Activated T-helper 1 cell treated with Interleukin-2 at 50 U/mL for 16 hours (primary cell): ENCODE measurements at places on chromosomes 13 and 19.

- no peak for DNase-seq
Observed at GRCh38 chr19:5585461-5586299, 17.9 kb upstream of the TINCR start.

DNA sequence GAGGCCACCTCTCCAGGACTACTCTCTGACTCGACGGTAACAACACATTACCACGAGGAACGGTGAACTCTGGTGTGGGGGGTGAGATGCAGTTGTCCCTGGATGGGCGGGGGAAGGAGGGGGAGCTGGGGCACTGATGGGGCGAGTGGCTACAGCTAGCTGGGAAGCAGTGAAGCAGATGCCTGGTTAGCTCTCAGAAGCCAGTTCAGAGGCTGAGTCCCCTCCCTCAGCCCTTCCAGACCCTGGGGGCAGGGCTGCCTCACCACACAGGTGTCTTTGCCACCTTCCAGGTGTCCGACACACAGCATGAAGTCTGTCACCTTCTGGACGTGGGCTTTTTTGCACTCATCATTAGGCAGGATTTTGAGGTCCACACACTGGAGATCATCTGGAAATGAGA lies 4.0 kb downstream of the KLK1 start:
- DNase-seq: no peak

DNA sequence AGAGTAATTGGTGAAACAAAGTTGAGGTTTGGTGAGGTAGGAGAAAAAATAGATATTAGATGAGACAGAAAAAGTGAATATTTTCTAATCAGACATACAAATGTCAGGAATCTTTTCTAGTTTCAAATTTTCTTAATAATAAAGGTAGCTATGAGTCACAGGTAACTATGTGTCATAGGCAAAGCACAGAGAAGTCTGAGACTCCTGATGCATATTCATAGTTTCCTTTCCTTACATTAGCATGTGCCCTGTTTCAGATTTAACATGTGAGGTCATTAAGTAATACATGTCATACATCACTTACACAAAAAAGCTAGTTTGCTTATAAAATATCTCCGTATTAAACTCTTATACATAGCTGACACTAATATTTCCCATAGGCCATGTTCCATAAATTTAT lies 1141.3 kb upstream of the PCDH20 start:
- DNase-seq: no peak

DNA sequence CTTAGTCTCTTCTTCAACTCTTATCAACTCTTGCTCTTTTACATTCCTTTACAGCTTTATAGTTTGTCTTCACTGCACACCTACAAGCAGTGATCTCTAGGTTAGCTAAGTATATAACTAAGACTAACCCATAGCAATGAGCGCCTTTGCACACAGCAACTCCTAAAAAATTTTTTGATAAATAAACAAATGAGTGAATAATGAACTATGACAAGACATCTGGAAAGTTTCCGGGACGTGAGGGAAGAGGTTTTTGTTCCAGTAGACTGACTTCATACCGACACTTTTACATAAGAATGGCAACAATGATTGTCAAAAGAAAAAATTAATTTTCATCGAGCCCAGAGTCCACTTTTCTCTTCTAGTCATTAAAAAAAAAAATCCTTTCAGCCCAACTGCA lies 98.3 kb downstream of the ELF1 start:
- DNase-seq: no peak

DNA sequence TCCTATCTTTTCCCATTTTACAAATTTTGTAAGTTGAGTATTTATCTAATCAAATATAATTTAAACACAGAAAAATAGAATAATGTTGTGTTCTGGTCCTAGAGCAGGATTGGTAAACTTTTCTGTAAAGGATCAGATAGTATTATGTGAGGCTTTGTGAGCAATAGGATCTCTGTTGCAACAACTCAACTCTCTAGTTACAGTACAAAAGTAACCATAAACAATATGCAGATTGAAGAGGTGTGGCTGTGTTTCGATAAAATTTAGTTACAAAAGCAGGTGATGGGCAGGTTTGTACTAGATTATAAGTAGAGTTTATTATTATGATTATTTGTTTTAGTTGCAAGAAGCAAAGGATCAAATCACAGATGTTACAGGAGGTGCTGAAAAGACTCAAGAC lies 15.2 kb upstream of the C1QTNF9B start:
- DNase-seq: no peak

DNA sequence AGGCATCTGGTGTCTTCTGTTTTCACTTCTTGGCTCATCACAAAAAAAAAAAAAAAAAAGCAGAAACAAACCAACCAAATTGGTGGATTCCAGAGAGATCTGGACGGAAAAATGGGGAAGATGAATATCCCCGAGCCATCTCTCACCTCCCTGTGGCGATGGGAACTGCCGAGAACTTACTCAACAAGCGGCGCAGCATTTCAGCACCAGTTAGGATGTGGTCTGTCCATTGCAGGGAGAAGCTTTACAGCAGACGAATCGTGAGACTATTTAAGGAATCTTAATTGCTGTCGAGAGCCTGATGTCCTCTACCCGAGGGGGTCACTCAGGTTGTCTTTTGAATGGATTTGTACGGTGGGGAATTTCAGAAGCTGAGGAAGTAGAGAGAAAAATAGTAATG lies 17.3 kb upstream of the KDM4B start:
- no peak for DNase-seq

DNA sequence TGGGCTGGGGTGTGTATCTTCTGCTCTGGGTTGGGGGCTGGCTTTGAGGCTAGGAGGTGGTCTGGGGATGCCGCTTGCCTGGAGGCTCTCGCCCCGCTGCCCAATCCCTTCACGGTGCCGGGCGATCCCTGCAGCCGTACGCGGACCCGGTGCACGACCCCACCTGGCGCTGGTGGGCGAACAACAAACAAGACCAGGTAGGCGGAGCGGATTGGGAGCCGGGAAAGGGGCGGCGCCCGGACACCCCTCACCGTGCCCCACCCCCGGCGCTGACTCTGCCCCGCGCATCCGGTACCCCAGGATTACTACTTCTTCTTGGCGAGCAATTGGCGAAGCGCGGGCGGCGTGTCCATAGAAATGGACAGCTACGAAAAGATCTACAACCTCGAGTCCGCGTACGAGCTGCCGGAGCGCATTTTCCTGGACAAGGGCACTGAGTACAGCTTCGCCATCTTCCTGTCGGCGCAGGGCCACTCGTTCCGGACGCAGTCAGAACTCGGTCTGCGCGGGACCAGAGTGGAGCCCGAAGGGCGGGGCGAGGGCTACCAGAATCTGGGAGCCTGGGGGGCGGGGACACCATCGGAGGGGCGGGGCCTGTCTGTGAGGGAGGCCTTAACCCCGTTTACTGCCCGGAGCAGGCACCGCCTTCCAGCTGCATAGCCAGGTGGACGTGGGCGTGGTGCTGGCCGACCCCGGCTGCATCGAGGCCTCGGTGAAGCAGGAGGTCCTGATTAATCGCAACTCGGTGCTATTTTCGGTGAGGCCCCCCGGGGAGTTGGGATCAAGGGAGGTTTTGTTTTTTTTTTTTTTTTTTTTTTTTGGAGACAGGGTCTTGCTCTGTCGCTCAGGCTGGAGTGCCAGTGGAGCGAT lies 12.1 kb upstream of the PSMD8 start:
- peak; percentile 39 for DNase-seq

DNA sequence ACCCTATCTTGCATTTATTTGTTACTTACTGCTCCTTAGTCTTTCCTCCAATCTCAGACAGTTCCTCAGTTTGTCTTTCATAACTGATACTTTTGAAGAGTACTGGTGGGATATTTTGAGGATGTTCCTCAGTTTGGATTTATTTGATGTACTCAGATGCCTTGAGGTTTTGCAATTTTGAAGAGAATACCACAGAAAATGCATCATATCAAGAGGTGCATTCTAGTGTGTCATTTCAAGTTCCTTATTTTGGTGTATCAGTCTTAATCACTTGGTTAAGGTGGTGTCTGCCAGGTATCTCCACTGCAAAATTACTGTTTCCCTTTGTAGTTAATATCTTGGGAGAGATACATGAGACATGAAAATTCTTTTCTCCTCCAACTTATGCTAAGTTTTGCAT lies 75.1 kb downstream of the URI1 start:
- DNase-seq: no peak

- no peak for DNase-seq
Observed at GRCh38 chr13:46593398-46593797, 40.4 kb downstream of the LRCH1 start.

DNA sequence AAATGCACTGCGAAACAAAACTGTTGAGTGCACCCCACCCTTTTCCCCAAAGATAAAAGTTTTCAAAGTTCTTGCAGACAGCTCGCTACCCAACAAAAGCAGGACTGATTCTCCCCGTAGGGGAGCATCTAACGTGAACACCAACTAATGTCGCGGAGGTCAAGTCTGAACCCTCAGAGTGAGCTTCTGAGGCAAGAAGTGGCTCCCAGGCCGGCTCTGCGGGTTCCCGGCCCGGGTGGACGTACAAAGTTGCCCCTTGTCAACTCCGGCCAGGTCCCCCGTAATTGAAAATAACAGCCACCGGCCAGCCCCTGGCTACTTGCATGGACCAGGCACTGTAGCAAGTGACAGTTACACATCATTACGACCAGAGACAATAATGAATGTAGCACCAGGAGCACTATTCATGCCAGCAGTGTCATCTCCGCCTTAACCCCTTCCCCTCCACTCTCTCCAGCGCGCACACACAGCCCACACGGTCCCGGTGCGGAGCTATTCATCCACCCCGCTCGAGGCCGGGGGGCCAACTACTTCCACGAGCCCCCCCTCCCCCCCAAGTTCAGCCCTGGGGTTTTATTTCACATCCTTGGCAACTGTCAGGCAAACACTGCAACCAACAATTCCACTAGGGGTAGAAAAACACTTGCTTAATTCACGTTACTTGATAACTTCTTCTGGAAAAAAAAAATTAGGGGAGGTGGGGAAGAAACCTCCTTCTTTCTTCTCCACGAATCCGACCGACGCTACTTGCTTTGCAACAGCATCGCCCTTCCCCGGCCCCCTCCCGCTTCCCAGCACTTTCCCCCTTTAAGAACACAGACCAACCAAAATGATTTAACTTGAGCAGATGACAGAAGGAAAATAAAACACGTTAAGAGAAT lies 1.2 kb downstream of the KLF12 start:
- DNase-seq: peak; percentile 9

DNA sequence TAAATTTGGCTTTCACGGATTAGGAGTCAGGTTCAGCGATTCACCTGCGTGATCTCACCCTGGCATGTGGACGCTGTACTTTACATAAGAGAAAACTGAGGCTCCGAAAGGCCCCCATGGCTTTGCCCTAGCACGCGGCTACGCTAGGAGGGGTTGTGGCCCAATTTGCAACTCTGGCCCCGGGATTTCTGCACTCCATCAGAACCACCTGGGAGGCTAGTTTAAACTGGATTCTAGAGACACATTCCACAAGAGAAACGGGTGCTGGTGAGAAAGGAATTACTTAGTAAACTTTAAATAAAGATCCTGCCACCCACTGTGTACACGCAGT lies 6.2 kb downstream of the BCL3 start:
- no peak for DNase-seq

GRCh38 chr19:19448238-19448544 lies 42.7 kb downstream of the GATAD2A start:
- DNase-seq: no peak

- DNase-seq: no peak
Observed at GRCh38 chr13:60134376-60134775, 29.4 kb downstream of the DIAPH3 start.

DNA sequence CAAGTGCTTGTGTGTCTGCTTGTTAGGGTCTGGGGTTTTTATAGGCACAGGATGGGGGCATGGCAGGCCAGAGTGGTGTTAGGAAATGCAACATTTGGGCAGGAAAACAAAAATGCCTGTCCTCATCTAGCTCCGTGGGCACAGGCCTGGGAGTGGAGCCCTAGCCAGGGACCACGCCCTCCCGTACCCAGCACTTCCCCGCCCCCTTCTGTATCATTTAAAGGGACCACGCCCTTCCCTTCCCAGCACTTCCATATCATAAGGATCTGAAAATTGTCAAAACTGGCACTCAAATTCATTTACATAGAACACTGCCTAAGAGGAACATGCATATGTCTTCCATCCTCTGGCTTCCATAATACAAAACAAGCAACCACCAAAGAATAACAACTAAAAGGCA lies 185.8 kb downstream of the B3GLCT start:
- DNase-seq: no peak

- DNase-seq: no peak
Observed at GRCh38 chr19:51143486-51143885, 1.4 kb downstream of the SIGLEC7 start.

DNA sequence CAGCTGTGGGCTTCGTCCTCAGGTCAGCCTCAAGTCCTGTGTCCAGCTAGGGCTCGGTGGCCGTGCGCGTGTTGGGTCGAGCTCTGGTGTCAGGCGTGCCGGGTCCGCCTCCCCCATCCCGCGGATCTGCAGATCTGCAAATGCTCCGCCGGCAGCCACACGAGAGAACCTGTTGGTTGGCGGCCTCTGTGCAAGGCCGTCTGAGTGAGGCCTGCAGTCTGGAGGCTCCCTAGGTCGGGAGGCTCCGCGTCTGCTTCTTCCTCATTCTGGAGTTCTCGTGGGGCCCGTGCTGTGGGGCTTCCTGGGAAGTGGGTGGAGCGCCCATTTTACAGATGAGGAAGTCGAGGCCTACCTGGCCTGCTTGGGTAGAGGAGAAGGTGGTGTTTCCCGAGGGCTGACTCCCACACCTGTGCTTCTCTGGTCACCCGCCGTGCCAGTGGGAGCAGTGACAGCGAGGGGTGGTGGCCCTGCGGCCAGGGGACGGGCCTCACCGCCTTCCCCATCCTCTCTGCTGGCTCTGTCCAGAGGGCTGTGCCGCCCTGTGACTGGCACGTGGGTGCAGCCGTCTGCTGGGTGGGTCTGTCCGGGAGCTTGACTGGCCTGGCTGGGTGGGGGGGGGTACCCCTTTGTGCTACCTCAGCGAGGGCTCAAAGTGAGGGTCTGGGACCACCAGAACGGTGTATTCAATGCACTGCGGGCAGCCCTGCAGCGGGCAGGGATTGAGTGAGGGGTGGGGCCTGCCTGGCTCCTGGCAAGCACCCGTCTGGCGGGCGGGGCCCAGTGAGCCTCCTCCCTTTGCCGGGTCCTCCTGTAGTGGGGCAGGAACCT lies 3.3 kb downstream of the CSNK1G2 start:
- DNase-seq: no peak

DNA sequence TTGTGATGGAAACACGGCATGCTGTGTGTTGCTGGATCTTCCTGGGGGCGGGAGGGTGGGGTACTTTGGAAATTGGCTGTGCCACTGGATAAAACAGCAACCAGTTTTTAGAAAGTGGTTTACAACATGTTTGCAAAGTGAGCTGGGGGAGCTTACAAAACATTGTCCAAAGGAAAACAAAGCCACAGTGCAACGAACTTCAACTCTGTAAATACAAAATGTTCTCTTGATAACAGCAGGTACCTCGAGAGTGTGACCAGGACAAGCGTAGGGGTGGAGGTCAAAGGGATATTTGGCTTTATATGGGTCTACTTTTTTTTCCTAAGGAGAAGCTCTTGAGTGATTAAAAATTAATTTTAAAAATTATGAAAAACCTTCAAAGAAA lies 2.5 kb downstream of the IGSF23 start:
- no peak for DNase-seq

- DNase-seq: no peak
Observed at GRCh38 chr13:111183087-111183645, 68.1 kb downstream of the ARHGEF7 start.
